Suppressor macrophage treated with lipopolysaccharide for 4 hours (primary cell): ENCODE measurements at places on chromosomes 7 and 10.
A peak's percentile ranks its signal among the peaks of the same experiment; 100 is the strongest.

- DNase-seq: peak; percentile 26
These were observed 19.7 kb downstream of the CALML5 start for GRCh38 chr10:5479481-5480161.

GRCh38 chr10:18185621-18186020 lies 45.4 kb downstream of the CACNB2 start:
- DNase-seq: no peak

DNA sequence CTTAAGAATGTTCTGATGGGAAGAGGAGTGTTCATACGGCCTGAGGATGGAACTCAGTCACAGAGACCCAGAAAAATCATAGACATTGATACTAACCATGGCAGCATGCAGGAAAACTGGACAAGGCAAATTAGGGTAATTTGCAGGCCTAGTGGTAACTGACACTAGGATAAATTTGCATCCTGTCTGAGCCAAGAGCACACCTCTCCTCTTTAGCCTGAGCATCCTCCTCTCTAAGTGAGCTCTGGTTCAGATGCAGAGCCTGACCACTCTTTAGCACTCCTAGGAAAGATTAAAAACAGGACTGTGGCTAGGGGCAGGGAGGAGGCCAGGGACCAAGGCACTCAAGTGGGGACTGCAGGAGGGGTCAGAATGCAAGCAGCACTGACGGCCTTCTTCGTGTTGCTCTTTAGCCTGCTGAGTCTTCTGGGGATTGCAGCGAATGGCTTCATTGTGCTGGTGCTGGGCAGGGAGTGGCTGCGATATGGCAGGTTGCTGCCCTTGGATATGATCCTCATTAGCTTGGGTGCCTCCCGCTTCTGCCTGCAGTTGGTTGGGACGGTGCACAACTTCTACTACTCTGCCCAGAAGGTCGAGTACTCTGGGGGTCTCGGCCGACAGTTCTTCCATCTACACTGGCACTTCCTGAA lies at the start of gene TAS2R41:
TAS2R41 (plus strand) TSS at position 373 of the 650 bp plus-strand sequence; CDS start at position 373, 0 bp downstream.
- DNase-seq: no peak

DNA sequence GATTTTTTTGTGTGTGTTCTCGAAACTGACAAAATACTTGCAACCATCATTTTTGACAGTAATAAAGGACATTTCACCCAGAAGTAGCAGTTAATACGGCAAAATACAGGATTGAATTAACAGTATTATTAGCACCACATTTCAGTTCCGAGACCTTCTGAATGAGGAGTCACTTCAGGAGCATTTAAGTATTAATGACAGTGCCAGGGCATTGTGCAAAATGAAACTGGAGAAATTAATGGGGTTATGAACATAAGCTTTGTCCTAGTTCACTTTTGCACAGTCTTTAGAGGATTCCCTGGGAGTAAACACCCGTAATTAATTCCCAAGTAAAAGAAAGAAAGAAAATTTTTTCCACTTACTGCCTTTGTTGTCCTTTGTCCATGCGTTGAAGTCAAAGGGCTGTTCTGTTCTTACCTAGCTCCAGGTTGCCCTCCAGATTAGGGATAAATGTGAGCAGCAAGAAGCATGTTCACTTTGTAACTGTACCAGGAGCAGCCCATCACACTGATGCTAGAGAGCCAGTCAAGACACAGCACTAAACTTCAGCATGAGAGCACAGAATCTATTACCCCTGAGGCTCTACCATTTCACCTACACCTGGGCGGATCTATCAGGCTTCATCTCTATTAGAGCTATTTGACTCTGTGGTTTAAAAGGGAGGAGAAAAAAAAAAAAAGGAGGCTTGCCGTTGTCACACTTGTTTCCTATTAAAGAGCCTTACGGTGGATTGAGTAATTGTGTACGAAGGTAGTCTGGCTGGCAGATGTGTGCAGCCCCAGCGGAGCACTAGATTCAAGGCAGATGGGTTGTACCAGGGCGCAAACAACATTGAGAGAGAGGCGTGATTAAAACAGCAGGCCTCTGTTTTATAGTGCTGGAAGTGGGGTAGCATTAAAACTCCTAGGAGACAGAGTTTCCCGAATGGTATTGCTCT lies 297.8 kb upstream of the SEMA3A start:
- no peak for DNase-seq

GRCh38 chr10:78207216-78207615 lies 173.6 kb downstream of the RPS24 start:
- DNase-seq: peak; percentile 25

DNA sequence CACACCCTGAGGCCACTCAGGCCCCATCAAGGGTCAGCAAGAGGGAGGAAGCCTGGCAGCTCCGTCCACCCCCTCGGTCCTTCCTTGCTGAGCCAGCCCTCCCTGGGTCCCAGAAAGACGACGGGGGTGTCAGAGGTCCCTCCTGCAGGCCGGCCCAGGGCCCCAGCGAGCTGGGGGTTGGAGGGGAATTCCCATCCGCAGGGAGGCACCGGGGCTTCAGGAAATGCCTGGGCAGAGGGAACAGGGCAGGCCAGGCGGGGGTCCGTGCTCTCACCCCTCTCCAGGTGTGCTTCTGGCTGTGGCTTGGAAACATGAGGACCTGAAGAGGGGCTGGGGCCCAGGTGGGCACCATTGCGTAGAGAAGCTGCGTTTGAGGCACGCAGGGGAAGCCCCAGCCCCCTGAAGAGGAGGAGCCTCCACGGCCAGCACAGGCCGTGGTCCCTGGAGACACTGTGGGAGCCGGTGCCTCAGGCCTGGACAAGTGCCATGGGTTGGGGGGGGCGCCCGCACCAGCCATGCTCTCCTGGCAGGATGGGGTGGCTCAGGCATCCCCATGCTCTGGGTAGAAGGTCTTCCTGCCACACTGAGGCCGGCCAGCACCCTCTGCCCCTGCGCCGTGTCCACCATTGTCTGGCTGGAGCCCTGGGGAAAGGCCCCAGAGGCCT lies 66.7 kb downstream of the PDGFA start:
- no peak for DNase-seq

- DNase-seq: no peak
These were observed 46.9 kb downstream of the SLIT1 start for GRCh38 chr10:97138846-97139245.

GRCh38 chr10:43110338-43111071 lies 27.7 kb upstream of the CSGALNACT2 start:
- DNase-seq: peak; percentile 68

GRCh38 chr7:12069757-12070156 lies 141.3 kb upstream of the TMEM106B start:
- DNase-seq: no peak

GRCh38 chr10:16195178-16195769 lies 241.5 kb upstream of the PTER start:
- no peak for DNase-seq

DNA sequence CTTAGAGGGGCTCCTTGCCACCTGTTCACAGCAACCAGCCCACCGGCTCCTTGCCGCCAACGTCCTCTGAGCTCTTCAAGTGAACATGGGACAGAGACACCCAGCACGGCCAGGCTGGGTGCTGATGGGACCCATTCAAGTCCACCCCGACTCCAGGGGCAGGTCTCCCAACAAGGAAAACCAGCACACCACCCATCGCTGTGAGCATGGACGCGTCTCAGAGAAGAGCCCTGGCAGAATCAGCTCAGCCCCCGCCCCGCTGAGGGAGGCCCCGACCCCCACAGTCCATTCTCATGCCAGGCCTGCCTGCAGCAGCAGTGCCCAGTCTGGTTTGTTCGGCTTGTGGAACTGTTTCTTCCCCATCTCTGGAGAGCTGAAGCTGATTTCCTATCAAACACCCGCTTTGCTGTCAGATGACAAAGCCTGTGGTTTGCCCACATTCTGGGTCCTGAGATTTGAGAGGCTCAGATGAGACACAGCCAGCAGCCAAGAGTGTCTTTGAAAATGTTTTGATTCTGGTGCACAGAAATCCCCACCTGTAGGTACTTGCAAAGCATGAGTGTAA lies 216.6 kb downstream of the ZMYND11 start:
- no peak for DNase-seq

GRCh38 chr10:504121-504611 lies 185.3 kb downstream of the DIP2C start:
- DNase-seq: no peak

GRCh38 chr10:88702848-88703597 lies 3.0 kb upstream of the LIPK start:
- DNase-seq: no peak

GRCh38 chr10:97891497-97892167 lies 42.0 kb downstream of the GOLGA7B start:
- DNase-seq: no peak

DNA sequence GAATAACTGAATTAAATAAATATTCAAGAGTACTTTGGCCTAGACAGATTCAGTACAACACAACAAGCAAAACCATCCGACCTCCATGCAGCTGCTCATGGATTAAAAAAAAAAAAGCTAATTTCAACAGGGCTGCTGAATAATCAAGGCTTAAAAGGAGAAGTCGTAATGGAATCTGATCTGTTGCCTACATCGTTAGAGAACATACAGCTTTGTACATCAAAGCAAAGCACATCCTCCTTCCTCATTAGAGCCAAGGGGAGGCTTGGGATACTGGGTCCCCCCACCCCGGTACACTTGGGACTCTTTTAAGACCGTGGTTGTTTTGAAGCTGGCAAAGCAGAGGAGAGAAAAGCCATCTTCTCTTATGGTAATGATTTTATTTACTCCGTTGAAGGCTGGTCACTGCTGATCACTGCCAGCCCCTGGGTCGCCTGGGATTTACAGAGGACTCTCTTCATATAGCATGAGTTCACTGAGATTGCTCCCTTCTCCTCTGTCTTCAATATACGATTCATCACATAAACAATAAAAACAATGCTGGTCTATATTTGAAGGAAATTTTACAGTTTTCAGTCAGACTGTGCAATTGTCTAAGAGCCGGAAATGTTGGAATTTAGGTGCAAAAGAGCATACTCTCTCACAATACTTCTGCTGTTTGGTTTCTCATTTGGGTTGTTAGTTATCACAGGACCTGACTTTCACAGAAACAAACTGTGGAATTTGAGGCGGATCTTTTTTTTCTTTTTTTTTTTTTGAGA lies 148.8 kb downstream of the FAM107B start:
- peak; percentile 36 for DNase-seq

DNA sequence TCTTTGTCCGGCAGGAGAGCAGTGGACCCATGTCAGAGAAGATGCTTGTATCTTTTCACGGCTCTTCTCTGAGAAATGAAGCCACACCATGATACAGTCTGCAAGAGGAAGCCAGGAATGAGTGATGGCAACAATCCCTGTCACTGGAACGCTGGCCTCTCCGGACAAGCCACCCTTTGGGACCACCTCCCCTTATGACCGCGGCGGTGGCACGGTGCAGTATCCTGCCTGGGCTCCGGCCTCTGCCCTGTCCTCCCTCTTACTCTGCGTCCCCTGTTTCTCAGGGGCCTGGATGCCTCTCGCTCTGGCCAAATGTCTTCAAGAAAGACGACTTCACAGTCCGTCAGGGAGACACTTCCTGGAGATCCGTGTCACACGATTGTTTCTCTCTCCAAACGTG lies 370.5 kb downstream of the ZNF716 start:
- DNase-seq: no peak

- DNase-seq: no peak
These were observed 27.3 kb downstream of the AGAP3 start for GRCh38 chr7:151113344-151114150.

DNA sequence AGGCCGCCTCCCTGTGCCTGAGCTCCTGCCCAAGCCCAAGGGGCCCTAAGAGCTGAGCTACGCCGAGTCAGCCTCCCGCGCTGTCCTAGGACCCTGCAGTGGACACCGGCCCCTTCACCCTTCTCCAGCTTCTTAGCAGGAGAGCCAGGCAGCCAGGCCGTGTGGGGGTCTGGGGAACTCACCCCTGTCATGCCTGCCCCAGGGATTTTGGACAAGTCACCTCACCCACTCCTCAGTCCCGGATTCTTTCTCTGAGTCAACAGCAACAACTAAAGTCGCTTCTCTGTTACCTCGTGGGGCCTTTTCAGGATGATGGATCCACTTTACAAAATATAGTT lies 79.3 kb downstream of the MKI67 start:
- no peak for DNase-seq

GRCh38 chr10:92857904-92858514 lies 9.7 kb downstream of the EXOC6 start:
- no peak for DNase-seq
